ENCODE measurements at places on chromosomes 6 and 20.
A peak's percentile ranks its signal among the peaks of the same experiment; 100 is the strongest.

- DNase-seq: no peak
These were observed 36.7 kb downstream of the MARCKS start for GRCh38 chr6:113893866-113894265.

DNA sequence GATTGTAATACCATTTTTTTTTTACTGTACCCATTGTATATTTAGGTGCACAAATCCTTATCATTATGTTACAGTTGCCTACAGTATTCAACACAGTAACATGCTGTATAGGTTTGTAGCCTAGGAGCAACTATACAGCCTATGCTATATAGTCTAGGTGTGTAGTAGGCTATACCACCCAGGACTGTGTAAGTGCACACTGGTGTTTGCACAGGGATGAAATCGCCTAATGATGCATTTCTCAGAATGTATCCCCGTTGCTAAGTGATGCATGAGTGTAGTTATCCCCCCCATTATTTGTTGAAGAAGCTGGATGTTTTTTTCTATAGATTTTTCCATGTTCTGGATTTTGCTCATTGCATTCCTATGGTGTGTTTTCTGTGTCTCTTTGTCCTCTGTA lies 12.9 kb downstream of the RALY start:
- DNase-seq: no peak

- no peak for DNase-seq
These were observed 221.9 kb upstream of the QKI start for GRCh38 chr6:163192591-163192990.

- no peak for DNase-seq
These were observed 74.4 kb upstream of the RIPOR2 start for GRCh38 chr6:25010176-25010575.

GRCh38 chr6:167129562-167129961 lies 6.7 kb downstream of the CCR6 start:
- DNase-seq: no peak

DNA sequence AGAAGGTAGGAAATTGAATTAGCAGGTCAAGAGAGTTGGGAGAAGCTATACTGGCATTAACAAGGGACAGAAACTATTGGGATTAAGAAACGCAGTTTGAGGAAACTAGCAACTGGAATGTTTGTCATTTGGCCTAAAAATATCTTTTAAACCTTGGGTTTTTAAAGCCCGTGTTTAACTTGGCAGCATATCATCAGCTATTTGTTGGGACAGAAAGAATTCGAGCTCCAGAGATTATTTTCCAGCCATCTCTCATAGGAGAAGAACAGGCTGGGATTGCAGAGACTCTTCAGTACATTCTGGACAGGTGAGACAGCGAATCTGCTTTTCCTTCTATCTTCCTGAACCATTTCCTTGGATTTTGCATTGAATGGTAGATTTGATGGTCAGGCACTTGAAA lies 17.8 kb downstream of the ACTR5 start:
- DNase-seq: no peak

DNA sequence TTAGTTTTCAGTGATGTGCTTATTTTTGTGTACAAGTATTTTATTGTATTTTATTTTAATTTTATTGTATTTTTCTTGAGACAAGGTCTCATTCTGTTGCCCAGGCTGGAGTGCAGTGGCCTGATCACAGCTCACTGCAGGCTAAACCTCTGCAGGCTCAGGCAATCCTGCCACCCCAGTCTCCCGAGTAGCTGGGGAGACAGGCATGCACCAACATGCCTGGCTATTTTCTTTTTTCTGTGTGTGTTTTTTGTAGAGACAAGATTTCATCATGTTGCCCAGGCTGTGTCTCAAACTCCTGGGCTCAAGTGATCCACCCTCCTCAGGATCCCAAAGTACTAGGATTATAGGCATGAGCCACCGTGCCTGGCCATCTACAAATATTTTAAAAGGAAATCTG lies 146.3 kb downstream of the MANEA start:
- no peak for DNase-seq

- no peak for DNase-seq
These were observed 196.7 kb upstream of the KCNQ5 start for GRCh38 chr6:72425003-72425681.

GRCh38 chr6:31878726-31879125 lies at the start of gene SLC44A4:
TSS of gene SLC44A4 (minus strand) at chr6:31878997. CDS start at chr6:31878980, 17 bp downstream.
- no peak for DNase-seq

GRCh38 chr6:169045486-169045885 lies 208.2 kb downstream of the THBS2 start:
- DNase-seq: no peak

- no peak for DNase-seq
These were observed 16.0 kb downstream of the MARCKS start for GRCh38 chr6:113873043-113873667.

- no peak for DNase-seq
These were observed 579.7 kb upstream of the ARID1B start for GRCh38 chr6:156197513-156197912.

GRCh38 chr20:1266167-1266973 lies at the start of gene SNPH:
TSS of gene SNPH (plus strand) at chr20:1266294. CDS start at chr20:1296240, 29,946 bp downstream.
- peak; percentile 24 for DNase-seq

DNA sequence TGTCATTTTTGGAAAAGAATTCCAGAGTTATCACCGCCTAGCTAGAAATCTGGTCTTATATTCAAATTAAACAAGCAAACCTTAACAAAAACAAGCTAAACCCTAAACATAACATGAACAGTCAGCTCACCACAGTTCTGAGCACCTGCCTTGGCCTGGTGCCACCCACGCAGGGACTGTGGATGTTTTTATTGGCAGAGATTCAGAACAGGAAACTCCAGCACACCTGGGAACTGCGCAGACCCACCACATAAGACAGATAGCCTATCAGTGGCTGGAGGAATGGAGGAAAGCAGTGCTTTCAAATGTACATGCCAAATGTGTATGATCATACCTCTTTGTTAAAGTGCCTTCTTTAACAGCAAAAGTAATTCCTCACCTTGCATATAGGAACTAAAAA lies 8.9 kb downstream of the SLC16A10 start:
- DNase-seq: no peak

DNA sequence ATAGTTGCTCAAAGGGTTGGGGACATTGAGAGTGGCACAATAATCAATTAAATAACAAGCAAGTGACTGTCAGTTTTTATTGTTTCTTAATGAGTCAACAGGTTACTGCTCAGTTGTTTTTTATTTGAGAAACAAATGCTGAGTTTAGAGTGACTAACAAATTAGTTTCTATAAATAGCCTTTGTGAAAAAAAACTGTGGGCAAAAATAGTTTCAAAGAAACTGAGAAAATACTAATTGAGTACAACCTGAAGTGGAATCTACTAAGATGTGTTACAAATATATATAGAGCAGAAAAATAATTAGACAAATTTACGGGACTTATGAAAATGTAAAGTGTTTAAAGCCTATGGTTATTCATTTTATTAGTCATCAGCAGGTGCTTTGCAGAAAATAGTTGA lies 22.3 kb downstream of the BEND6 start:
- DNase-seq: no peak

GRCh38 chr6:126531840-126532239 lies 191.9 kb downstream of the CENPW start:
- DNase-seq: no peak

DNA sequence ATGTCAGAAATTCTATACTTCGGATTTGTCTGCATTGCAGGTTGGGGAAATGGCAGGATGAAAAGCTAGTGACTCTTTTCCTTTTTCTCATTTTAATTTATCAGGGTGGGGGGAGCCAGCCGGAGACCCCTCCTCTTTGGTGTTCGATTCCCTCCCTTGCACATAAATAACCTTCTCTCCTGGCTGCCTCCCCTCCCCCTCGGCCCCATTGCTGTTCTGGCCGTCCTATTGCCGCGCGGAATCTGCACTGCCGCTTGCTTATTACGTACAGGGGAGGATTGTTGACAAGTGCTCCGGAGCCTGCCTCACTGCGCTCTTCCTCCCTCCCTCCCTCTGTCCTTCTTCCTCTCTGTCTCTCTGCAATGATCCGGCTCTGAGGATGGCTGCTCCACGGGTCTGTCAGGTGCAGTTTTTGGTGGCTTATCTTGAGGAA lies 154.7 kb downstream of the JARID2 start:
- no peak for DNase-seq

DNA sequence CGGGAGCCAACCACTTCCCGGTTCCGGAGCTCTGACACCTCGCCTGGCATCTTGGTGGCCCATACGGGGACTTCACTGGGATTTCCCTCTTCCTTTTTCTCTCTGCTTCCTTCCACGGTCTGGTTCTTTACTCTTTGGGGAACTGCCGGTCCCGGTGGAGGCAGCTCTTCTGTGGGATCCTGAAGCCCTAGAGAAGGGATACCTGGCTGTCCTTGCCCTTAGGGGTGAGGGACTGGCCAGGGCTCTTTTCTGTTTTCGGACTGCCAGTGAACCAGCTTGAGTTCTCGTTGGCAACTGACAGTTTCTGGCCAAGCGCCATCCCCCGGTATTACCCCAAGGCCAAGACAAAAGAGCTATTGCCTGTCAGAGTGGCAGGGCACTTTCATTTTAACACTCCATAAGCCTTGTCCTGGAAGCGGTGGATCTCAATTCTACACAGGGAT lies 880 bp upstream of the CPXM1 start:
- DNase-seq: no peak

- no peak for DNase-seq
These were observed 71.0 kb downstream of the JPH2 start for GRCh38 chr20:44115762-44116644.

- DNase-seq: no peak
These were observed 144.7 kb downstream of the SCML4 start for GRCh38 chr6:107679457-107679856.

GRCh38 chr20:52305024-52305645 lies 113.6 kb upstream of the ZFP64 start:
- DNase-seq: no peak

GRCh38 chr20:44070139-44070900 lies 116.7 kb downstream of the JPH2 start:
- DNase-seq: no peak

DNA sequence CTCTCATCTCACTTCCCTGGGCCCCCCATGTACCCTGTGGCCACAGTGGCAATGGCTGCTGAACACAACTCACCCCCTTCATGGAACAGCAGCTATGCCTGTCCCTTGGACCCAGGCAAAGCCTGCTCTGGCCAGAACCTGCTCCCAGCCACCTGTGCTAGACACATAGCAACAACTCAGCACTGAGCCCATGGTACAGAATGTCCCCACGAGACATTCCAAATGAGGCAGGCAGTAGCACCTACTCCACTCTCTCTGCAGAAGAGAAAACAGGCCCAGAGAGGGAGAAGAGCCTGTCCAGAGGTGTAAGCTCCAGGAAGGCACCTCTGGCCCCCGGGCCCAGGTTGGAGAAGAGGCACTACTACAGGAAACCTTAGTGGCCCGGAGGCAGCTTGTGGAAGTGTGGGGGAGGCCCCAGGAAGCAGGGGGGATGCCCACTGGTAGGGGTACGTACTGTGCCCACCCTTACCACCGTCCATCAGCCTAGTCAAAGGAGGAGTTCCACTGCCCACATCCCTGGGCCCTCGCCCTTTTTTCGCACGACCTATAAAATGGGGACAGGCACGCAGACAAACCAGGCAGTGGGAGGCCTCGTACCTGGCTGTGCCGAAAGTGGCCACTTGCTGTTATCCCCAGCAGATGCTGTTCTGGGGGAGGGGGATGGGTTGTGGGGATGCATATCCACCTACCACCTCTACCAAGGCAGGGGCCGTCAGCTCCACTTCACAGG lies 97.2 kb downstream of the ASXL1 start:
- DNase-seq: no peak
